ENCODE measurements at places on chromosomes 13 and 19. TPM values are rescaled to one million over a fixed set of nuclear protein-coding genes. Genes with fewer than 3 reads are reported as not detected.

RUVBL2 gene
- 318 TPM for total RNA-seq

SWSAP1 gene
- total RNA-seq = 4.6 TPM

CNN1 gene
- under 0.01 TPM for total RNA-seq

TLE6 gene
- 0.27 TPM for total RNA-seq

WDR62 gene
- 5.9 TPM for total RNA-seq

OLFM4 gene
- total RNA-seq = 0.27 TPM

GPR183 gene
- 9.4 TPM for total RNA-seq

SMIM44 gene
- total RNA-seq = not detected

FGF22 gene
- under 0.01 TPM for total RNA-seq

VAV1 gene
- 77.0 TPM for total RNA-seq

DNAJC3 gene
- 11.8 TPM for total RNA-seq

TMEM272 gene
- 0.81 TPM for total RNA-seq

RPS19 gene
- total RNA-seq = 3,007 TPM

CKM gene
- 0.27 TPM for total RNA-seq

CCL25 gene
- 0.27 TPM for total RNA-seq

NBEA gene
- total RNA-seq = 4.6 TPM

CPB2 gene
- total RNA-seq = not detected

CGB8 gene
- total RNA-seq = not detected

SLC25A42 gene
- total RNA-seq = 11.6 TPM

CYP2A7 gene
- total RNA-seq = not detected

ZNF575 gene
- total RNA-seq = 0.81 TPM

MEGF8 gene
- total RNA-seq = 17.2 TPM

RFPL4A gene
- total RNA-seq = under 0.01 TPM

TIMM50 gene
- total RNA-seq = 42.3 TPM

EBI3 gene
- total RNA-seq = 0.27 TPM

FSD1 gene
- 4.6 TPM for total RNA-seq

ALOX5AP gene
- total RNA-seq = 6.5 TPM
